HS-5 (cell line): ENCODE measurements at places on chromosomes 1 and 21.

GRCh38 chr1:234606784-234607108 lies 3.2 kb downstream of the IRF2BP2 start:
- no peak for DNase-seq

DNA sequence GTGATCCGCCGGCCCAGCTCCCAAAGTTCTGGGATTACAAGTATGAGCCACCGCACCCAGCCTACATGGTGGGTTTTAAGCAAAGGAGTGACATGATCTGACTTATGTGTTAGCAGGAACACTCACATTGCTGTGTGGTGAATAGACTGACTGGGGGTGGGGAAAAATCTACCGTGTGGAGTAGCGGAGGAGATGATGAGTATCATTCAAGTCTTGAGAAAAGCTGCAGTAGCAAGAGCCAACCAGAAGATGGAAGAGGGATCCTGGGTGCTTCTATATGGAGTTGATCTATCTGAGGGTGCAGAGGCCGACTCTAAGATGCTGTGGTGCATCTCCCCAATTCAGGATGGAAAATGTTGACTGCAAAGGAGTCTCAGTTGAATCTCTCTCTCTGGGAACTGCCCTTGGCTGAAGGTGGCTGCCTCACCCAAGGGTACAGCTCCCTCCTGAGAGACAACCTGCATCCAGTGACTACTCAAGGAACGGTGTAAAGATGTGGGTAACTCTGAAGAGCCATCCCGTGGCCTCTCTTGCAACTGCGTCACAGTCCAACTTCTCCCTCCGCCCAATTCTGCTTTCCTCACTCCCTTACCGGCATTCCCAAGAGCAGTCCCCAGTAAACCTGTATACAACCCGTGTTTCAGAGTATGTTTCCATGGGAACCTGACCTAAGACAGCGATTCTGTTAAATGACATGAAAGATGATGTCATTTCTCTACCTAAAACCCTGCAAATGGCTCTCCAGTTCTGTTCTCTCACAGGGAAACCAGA lies 7.4 kb upstream of the B3GALNT2 start:
- no peak for DNase-seq

DNA sequence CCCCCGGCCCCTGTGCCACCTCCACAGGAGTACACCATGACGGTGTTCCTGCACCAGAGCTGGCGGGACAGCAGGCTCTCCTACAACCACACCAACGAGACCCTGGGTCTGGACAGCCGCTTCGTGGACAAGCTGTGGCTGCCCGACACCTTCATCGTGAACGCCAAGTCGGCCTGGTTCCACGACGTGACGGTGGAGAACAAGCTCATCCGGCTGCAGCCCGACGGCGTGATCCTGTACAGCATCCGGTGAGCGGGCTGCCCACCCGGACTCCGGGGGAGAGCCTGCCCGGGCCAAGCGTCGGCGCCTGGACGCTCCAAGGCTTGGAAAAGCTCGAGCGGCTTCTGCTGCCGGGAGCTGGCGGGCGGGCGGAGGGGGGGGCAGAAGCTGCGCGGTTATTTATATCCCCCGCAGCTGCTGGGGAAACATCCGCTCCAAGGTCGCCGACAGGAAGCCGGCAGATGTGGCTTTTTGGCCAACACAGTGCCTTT lies 6.4 kb downstream of the GABRD start:
- DNase-seq = no peak

DNA sequence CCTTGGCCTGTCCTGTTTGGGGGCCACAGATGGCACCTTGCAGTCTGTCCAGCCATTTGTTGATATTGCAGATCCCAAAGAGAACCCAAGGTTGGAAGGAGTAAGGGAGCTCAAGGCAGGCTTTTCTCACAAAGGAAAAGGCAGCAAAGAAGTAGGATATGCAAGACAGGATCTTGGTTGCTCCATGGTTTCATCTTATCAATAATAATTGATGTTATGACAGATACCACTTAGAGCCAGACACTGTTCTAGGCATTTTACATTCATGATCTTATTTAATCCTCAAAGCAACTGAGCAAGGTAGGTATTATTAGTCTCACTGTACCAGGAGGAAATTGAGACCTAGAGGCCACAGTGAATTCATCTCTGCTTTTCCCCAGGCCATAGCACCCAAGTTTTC lies 28.8 kb downstream of the BATF3 start:
- DNase-seq = no peak

DNA sequence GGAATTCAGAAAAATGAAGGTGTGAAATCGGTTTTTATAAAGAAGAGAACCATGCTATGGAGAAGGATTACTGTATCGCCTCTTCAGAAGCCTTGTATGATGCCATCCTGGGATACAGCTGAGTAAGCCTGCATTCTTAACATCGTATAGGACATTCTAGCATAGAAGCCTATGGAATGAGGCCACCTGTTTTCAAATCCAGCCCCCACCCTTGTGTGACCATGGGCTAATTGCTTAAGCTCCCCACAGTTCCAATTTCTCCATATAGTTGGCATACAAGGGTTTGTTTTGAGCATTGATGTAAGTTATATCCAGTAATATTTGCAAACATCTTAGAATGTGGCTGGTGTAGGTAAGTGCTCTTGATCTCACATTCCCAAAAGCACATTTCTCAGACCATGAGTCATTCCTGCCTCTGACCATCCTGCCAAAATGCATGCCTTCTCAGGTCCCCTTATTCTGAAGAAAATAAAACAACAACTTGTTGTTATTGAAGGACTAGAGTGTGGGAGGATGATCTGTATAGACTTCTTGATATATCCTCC lies 1.5 kb downstream of the OR14A2 start:
- DNase-seq = no peak

DNA sequence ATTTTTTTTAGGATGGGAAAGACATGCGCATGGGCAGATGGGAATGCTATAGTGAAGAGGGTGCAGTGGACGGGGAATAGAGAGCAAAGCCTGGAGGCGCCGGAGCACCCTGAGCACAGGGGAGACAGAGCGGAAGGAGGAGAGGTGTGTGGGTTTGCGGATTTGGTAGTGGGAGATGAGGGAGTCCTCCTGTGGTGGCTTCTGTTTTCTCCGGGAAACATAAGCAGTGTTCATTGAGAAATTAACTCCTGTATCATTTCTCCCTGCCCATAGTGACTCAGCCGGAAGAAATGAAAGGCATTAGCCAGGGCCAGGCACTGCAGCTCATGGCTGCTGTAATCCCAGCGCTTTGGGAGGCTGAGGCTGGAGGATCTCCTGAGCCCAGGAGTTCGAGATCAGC lies 4.7 kb upstream of the PTPRF start:
- peak; percentile 57 for DNase-seq

- DNase-seq = no peak
These were observed 1.3 kb downstream of the INAVA start for GRCh38 chr1:200895801-200896530.

DNA sequence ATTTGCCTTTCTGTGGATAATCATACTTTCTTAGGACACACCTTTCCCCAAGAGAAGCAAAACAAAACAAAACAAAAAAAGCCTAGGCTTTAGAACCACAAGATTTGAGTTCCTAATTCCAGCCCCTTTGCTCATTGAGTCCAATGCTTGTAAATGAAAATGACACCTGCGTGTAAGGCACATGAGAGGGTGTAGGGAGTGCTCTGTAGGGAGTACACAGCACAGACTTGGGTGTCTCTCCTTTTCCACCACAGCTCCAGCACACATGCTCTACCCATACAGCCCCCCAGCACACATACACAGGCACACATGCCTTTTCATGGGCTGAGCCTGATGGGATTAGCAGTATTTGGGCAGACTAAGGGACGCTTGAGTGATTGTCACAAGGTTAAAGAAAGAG lies 9.2 kb upstream of the NGF start:
- DNase-seq = no peak

GRCh38 chr1:234942879-234943506 lies 185.6 kb downstream of the TOMM20 start:
- no peak for DNase-seq

DNA sequence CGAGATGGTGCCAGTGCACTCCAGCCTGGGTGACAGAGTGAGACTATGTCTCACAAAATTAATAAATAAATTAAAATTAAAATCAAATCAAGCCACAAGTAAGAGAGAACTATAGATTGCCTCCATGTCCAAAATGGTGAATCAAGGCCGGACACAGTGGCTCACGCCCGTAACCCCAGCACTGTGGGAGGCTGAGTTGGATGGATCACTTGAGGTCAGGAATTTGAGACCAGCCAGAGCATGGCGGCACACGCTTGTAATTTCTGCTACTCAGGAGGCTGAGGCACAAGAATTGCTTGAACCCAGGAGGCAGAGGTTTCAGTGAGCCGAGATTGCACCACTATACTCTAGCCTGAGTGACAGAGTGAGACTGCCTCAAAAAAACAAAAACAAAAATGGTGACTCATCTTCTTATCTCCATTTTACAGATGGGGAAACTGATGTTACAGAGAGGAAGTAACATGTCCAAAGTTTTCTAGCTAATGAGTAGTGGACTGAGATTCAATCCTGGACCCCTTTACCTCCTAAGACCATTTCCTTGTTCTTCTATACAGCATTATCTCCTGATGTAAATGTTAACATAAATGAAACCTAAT lies 99.0 kb upstream of the HNRNPU start:
- no peak for DNase-seq

DNA sequence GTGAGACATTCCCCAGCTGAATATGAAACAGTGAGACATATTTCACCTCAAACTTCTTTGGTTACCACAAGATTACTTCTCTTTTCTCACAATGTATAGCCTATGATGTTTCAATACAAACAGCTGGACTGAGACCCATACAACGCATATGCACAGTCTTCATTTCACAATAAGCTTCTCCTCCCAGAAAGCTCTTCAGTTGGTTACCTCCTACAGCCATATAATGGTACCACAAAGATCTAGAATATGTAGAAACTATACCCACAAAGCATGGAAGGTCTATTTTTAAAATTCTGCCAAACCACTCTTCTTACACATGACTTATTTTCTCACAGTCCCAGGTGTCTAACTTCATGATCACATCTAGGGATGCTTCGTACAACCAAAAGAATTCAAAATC lies 70.8 kb downstream of the JAK1 start:
- no peak for DNase-seq

DNA sequence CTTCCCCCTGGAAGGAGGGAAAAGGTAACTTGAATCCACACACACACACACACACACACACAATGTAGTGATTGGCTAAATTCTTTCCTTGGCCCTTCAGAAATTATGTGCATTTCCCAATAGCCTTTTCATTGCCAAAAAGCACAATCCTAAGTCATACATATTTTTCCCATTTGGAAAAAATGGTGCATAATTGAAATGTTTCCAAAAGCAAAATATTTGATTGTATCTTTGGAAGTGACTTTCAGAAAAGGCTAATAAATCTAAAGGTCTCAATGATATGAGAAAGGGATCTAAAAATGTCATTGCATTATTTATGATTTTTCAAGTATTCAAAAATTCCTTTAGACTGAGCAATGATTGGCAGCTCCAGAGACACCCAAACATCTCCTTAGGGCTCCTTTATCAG lies 43.5 kb upstream of the NEK7 start:
- no peak for DNase-seq

- no peak for DNase-seq
These were observed 4.1 kb downstream of the PYCR2 start for GRCh38 chr1:225919906-225920305.

GRCh38 chr1:96253246-96254035 lies 468.1 kb upstream of the PTBP2 start:
- DNase-seq = peak; percentile 18

DNA sequence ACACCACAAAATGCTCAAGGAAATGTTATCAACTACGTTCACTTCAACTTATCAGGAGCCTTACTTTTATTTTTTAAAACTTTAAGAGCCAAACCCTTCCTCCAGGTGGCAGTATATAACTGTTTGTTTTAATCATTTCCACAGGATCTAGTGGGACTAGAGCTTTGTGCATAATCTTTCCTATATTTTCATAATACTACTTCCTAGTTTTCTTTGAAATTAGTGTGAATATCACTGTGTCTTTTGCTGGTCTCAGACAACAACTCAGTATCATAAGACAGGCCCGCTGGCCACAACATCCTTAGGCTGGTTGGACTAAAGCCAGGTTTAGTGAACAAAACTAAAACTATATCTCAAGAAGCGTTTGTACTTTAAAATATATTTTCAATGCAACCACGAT lies 145.5 kb downstream of the TIAM1 start:
- peak; percentile 29 for DNase-seq

GRCh38 chr1:67596674-67597073 lies 88.3 kb upstream of the GADD45A start:
- no peak for DNase-seq

GRCh38 chr1:235532360-235532759 lies 28.1 kb upstream of the B3GALNT2 start:
- DNase-seq = peak; percentile 70

DNA sequence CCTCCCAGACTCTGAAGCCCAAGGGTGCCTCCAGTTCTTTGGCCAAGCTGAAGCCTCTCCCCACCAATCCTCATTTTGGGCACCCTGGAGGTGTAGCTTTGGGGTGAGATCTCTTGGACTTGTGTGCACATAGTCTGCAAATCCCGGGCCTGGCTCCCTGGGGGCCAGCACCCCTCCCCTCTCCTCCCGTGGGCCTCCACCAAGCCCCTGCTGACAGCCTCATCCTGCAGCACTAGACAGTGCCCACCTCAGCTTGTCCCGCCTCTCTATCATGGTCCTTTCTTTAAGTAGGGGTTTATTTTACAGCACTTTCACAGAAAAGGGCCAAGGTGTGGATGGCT lies 3.2 kb downstream of the GJC2 start:
- no peak for DNase-seq

DNA sequence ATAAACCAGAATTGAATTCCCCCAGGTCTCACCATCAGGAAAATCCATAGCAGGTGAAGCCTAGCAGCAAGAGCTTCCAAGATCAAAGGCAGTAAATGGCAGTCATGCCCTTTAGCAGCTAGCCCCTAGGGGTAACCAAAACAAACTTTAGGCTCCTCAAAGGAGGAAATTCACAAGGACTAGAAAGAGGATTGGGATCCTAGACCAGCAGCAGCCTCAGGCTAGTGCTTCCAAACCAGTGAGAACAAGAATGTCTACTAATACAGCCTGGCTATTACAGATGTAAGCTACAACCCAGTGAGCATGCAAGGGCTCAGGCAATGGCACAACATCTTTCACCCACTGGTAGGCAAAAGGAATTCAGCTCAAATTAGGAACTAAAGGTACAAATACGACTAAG lies 11.1 kb upstream of the RIMKLA start:
- DNase-seq = no peak

DNA sequence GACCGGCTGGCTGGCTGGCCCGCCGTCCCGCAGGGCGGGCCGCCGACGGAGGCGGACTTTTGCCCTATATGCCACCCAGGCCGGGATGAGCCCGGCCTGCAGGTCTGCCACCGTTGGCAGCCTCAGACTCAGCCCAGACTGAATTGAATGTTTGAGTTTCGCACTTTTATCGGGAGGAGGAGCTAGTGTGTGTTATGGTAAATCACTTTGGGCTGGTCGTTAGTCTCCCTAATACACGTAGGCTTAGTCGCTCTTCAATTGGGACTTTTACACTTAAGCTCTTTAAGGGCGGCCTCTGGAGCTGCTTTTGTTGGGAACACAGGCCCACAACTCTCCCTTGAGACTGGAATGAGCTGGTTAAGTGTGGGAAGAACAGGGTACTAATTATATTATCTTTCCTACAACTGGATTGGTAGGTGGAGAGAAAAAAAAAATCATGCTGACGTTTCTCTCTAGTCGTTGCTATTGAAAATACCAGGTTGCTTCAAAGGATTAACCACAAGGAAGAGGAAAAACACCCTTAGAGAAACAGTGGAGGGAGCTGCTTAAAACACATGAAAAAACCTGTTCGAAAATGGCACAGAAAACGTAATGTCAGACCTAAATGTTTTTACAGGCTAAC lies 1.4 kb upstream of the IRF2BP2 start:
- DNase-seq = no peak

- DNase-seq = peak; percentile 15
These were observed 14.6 kb upstream of the TMEM61 start for GRCh38 chr1:54965624-54966340.

GRCh38 chr1:100292711-100293110 lies 26.7 kb downstream of the RTCA start:
- no peak for DNase-seq
